ENCODE measurements at places on chromosomes 1 and 21.

GRCh38 chr1:216742625-216743024 is 19.4 kb upstream of the ESRRG start:
- DNase-seq, result no peak

DNA sequence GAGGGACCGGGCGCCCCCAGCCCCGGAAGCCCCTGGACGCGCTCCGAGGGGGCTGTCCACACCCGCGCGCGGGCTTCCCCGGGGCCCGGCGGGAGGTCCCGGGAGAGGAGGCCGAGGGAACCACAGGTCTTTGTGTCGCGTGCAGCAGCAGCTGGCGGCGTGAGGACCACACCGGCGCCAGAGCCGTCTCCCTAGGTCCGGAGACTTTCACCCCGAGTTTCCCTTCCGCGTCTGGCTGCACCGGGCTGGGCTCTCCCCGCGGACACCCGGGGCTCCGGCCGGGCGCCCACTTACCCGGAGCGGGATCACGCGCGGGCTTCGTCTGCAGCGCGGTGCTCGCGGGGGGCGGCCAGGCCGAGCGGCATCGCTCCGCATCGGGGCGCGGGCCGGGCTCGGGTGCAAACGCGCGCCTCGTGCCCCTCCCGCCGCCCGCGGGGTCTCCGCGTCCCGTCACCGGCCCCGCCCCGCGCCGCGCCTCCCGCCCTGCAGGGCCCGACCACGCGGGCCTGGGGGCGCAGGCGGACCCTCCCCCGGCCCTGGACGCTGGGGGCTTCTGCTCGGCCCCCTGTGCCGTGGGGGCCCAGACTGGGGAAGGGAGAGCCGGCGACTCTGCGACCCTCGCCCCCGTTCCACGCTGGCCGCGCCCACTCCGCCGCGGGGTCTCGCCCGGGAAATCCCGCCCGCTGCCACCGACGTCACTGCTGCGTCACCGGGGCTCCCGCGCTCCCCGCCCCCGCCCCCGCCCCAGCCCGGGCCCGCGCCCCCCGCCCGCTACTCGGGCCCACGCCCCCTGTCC is at the start of gene GNG4:
Gene GNG4 (minus strand): TSS at position 417 of the 796 bp plus-strand sequence. CDS start 65,946 bp downstream, outside the sequence.
- DNase-seq, result no peak

- no peak for DNase-seq
Observed at GRCh38 chr21:40445349-40445921, 401.5 kb downstream of the DSCAM start.

DNA sequence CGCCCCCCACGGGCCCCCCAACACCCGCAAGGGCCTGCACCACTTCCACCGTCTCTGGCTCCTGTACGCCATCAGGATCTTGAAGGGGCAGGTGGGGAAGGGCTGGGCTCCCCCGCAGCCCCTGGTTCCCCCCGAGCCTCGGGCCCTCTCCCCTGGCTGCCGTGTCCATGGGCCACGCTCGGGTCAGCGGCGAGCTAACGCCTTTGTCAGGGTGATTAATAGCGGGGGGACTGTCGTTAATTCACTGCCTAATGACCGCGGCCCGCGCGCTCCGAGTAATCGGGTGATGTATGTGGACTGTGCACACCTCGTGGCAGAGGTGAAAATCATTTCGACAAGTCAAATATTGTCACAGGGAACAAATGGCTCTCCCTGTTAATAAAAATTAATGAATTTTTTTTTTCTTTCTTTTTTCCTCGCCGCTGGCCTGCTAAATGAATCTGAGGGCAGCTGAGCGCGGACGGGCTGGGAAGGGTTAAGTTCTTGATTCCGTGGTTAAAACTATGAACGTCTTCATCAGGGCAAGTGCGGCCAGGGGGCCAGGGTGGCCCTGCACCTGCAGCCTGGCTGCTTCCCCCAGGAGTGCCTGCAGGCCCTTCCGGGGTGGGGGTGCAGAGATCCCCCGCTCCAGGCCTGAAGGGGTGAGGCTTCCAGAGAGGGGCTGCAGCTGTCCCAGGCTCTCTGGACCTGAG is 100.8 kb downstream of the PRDM16 start:
- DNase-seq, result no peak

DNA sequence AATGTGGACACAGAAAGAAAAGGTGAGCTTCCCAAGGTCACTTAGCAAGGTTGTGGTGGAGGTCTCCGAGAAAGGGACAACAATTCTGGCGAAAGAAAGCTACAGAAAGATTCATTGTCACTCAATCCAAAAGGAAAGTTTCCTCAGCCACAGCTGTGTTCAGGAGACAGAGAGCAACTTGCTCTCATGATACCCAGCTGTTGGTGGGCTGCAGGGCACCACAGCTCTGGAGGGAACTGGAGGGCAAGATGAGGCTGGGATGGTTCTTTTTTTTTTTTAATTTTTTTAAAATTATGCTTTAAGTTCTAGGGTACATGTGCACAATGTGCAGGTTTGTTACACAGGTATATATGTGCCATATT is 50.7 kb upstream of the VTCN1 start:
- DNase-seq, result no peak
